Frontal cortex (tissue), 4 donors: ENCODE measurements at places on chromosomes 5 and 9.

- no peak for DNase-seq
Observed at GRCh38 chr5:55645304-55645703, 66.8 kb downstream of the SLC38A9 start.

DNA sequence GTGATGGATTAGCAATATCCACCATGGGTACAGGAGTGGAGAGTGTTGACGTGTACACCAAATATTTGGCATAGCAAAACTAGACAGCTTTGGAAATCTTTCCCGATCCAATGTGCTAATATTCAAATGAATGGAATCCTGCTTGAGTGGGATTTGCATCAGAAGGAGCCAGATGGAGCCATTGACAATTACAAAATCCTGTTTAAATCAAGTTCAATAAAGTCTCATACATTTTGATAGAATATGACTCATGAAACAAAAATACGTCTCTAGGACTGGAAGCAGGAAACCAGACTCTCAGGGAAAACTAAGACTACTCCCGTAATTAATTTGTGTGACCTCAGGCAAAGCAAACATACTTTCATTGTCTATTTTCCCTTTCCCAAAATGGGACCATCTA is 13.0 kb downstream of the TNC start:
- DNase-seq: no peak

DNA sequence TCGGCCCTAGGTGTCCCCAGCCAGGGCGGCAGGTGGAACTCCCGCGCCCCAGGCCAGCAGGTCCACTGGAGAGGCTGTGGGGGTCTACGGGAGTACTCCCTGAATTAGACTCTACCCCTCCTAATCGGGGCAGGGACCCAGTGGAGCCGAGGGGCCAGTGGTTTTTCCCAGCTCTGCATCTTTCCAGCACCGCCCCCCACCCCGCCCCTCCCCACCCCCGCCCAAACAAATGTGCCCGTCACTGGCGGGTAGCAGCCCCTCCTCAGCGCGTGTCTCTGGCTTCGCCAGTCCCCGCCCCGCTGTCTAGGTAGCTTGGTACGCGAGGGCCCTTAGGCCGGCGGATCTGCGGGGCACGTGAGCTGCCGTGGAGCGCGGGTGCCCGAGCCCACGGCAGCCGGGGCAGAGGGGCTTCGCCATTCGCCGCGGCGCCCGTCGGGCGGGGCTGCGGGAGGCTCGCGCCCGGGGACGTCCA is 7.0 kb downstream of the UNC5A start:
- no peak for DNase-seq

DNA sequence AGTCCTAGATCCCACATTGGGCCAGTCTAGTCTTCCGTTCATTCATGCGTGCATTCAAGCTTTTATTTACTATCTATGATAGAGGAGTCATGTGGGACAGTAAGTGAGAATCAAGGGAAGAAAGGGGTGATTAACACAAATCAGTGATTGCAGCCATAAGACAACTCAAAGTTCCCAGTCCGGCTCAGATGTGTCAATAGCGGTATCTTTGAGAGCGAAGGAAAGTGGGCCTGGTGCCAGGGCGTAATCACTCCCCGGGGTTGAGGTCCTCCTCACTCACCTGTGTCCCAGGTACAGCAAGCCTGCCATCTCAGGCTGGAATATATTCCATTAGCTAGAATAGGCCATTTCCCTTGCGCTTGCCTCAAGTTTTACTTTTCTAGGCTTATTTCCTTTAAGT is 196.3 kb downstream of the ATP10B start:
- DNase-seq: no peak

DNA sequence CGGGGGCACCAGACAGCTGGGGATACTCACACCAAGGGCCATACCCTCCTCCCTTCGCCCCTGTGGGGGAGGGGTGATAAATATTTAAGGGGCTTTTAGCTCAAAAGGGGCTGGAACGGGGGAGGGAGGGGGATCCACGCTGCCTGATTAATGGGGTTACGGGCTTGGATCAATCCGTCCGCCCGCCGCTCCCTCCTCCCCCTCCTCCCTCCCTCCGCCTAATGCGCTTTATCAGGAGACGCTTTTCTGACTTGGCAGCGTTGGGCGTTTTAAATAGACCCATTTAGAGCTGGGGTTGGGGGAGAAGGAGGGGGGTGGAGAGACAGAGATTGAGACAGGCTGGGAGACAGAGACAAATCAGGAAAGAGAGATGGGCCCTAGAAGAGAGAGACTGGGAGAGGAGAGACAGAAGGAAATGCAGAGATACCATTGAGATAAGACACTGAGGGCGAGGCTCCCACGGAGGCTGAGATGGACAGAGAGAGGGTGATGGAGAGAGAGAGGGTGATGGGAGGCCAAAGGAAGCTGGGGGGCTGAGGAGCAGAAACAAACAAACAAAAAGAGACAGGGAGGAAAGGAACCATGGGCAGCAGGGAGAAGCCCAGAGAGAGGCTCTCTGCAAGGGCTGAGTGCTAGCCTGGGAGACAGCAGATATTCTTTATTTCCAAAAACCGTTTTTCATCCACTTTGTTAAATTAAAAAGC is 10.3 kb downstream of the CNTFR start:
- no peak for DNase-seq

DNA sequence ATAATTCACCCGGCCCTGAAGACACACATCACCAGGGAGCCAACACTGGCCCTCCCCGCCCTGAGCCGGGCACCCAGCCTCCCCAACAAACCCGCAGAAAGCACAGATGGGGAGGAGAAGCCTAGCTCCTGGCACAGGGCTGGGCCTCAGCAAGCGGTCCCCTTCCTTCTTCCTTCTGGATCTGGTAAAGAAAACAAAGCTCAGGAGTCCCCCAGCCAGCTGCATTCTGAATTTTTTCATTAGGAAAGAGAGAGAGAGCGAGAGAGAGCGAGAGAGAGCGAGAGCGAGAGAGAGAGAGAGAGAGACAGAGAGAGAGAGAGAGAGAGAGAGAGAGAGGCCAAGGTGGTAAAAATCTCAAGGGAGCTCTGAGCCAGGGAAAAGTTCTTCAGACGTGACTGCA is 195.7 kb downstream of the CRB2 start:
- DNase-seq: no peak
